ENCODE measurements at places on chromosomes 4 and X.

DNA sequence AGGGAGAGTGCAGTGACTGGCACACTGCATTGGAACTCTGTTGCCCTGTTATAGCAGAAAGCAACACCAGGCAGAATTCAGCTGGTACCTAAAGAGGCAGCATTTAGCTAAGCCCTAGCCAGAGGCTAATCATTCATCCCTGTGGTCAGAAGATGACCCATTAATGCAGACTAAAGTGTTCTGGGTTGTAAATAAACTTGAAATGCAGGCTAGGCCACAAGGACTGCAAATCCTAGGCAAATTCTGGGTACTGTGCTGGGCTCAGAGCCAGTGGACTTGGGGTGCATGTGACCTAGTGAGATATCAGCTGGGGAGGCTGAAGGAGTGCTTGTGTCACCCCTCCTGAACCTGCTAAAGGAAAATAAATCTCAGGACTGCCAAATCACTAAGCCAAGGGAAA, 91.2 kb downstream of the LPAR4 start:
- DNase-seq, result no peak

- DNase-seq, result no peak
These were observed 777.4 kb upstream of the HS3ST1 start for GRCh38 chr4:12206091-12206490.

- no peak for DNase-seq
These were observed 88.8 kb downstream of the DGKK start for GRCh38 chrX:50381729-50382415.

DNA sequence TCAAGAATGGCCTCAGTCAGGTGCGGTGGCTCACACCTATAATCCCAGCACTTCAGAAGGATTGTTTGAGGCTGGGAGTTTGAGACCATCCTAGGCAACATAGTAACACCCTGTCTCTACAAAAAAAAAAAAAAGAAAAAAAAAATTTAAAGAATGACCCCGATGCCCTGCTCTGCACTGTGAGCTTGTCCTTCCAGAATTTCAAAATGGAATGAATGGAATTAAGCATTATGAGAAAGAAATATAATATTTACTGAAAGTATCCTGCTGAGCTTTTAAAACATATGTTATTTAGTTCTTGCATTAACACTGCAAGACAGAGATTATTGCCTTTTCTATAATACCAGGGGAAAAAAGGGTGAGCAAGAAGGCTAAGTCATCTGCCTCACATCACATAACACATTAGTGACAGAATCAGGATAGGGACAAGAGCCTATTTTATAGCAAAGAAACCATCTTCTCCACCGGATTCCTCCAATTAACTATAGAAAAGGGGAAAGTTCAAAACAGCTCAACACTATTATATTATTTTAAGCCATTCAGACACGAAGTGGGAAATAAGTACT, 41.9 kb upstream of the GAB1 start:
- DNase-seq, result no peak

DNA sequence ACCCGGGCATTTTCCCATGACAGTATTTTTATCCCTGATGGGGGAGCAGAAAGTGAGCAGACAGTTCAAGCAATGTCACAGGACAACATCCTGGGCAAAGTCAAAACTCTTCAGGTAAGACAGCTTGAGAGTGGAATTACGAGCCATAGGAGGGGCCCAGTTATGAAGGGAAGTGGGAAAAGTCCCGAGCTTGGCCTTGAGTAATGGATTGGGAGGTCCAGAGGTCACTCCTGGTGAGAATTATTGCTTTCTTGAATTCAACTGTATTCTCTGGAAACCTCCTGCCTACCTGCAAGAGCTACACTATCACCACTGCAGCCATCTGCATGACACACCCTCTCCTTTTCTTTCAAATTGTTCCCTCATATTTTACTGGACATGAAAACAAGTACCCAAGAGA, 89.1 kb downstream of the AASDH start:
- no peak for DNase-seq

GRCh38 chrX:151153667-151154066, 22.7 kb upstream of the GPR50 start:
- DNase-seq, result no peak

DNA sequence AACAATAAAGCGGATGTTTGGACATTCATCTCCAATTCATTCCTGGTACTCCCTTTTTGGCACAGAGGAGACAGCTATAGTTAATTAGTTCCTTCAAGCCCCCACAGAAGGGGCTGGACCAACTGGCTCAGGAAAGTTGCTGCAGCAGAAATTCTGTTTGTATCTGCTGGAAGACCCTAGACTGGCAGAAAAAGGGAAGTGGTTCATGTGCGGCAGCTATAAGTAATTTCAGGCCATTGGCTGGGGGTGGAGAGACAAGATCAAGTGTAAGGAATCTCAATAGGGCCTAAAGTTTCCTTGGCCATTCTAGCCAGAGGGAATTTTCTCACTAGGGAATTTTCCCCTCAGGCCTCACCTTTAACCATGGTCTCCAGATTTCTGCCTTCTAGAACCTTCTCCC, 89.9 kb upstream of the DHX15 start:
- no peak for DNase-seq

GRCh38 chrX:23062359-23062758, 62.6 kb downstream of the DDX53 start:
- DNase-seq, result no peak

DNA sequence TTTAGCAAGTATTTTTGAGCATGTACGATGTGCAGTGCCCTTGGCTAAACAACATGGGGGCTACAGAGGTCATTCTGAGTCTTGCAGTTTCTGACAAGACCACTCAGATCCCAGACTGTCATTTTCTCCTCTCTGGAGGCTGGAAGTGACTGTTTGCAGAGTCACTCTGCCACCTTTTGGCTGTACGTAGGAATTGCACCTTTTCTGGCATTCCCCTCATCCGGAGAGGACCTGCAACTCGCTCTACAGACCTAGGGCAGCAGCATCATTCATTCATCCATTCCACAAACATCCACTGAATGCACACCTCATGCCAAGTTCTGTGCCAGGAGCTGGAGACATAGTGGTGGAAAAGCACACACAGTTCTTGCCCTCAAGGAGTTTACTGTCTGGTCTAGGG, 160.4 kb upstream of the GPR101 start:
- DNase-seq, result peak; percentile 2

DNA sequence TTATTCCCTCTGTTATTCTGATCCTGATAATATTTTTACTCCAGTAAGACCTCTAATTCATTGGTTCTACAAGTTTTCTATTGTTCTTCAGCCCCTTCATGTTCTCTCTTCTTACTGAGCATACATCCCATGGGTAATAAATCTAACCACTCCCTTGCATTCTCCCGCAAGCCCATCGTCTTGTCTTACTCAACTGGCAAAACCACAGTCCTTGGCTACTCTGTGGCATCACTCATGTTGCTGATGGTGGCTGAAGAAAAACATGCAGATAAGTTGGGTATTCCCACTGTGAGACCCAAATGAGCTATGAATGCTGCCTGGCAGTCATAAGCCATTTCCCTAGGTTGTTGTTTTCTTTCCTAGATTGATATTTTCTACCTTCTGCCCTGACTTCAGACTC, 402.2 kb upstream of the AADAT start:
- no peak for DNase-seq

DNA sequence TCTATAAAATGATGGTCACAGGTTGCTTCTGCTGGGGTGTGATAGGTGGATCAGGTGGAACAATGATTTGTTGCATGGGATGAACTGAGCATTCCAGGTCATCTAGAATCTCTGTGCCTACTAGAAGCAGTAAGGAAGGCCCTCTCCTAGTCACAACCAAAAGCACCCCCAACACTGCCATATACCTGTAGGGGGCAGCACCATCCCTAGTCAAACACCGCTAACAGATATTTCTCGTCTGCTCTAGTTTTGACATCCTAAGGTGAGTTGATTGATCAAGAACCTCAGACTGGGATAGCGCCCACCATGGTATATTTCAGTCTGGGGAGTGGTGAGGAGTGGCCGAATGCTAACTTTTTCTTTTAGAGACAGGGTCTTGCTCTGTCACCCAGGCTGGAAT, 160.2 kb downstream of the NHS start:
- DNase-seq, result no peak

- no peak for DNase-seq
These were observed 464.4 kb downstream of the TRIML1 start for GRCh38 chr4:188603646-188604045.

- DNase-seq, result no peak
These were observed 42.5 kb upstream of the ZNF157 start for GRCh38 chrX:47327902-47328301.

DNA sequence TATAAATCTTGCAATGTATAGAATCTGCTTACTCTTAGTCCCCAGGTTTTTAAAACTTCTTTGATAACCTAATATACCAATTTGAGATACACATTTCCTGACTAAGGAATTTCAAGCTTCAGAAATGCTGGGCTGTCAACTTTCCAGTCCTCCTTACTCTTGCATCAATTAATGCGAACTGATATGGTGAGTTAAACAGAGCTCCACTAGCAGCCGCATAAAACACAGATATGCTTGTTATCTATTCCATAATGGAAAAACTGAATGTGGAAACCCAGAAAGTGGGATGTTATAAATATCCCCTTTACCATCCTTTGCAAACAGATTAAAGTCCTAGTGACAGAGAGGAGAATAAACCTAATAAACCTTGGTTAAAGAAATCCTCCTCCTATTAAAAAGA, 1913.7 kb downstream of the STIM2 start:
- DNase-seq, result no peak

DNA sequence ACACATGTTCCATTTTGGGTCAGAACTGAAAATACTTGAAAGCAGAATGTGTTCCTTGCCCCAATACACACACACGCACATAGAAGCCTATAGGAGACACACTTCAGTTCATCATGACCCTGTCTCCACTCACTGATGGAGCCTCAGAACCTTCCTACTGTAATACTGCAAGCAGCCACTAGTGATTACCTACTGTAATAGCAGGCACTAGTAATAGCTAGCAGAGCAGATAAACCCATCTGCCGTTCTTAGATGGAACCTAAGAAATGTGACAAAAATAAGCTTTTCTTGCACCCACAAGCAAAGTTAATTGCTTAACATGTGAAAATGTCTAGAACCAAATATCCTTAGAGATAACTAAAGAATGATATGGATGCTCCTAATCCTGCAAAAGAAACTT, 13.6 kb downstream of the AMTN start:
- no peak for DNase-seq

GRCh38 chr4:96260064-96260682, 420.3 kb downstream of the PDHA2 start:
- no peak for DNase-seq

GRCh38 chr4:175127314-175127713, 209.2 kb downstream of the ADAM29 start:
- no peak for DNase-seq

- DNase-seq, result peak; percentile 75
These were observed 392.5 kb downstream of the BCOR start for GRCh38 chrX:39705290-39705689.

DNA sequence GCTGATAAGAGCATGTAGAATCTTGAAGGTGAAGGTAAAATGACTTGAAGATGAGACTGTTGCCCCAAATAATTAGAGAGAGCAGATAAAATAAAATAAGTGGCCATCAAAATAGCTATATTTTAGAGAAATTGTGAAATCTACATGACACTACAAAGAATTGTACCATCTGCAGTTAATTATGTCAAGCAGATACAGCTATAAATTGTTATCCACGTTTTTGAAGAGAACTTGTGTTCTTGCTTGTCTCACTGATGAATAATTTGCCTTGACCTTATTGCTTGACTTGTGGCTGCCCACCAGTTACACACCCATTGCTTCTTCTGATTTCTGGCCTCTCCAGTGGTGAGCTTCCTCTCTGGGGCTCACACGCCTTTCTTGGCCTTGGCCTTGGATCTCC, 75.8 kb upstream of the TNIP3 start:
- no peak for DNase-seq

- DNase-seq, result no peak
These were observed 28.4 kb upstream of the SULT1E1 start for GRCh38 chr4:69888336-69888735.

DNA sequence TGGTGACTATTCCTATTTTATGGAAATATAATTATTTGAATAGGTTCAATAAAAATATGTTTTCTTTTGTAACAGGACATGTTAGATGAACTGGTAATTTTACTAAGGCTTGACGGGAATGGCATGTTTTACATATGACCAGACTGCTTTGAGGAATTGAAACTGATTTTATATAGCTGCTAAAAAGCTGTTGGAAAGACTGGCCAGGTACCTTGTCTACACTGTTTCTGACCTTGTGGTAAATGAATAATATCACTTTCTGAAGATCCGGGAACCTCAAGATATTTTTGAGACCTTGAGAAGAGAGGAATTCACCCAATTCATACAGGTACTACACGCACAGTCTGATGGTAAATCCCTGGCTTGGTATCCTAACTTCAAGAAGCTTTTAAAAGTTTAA, 42.1 kb upstream of the USP46 start:
- DNase-seq, result no peak

DNA sequence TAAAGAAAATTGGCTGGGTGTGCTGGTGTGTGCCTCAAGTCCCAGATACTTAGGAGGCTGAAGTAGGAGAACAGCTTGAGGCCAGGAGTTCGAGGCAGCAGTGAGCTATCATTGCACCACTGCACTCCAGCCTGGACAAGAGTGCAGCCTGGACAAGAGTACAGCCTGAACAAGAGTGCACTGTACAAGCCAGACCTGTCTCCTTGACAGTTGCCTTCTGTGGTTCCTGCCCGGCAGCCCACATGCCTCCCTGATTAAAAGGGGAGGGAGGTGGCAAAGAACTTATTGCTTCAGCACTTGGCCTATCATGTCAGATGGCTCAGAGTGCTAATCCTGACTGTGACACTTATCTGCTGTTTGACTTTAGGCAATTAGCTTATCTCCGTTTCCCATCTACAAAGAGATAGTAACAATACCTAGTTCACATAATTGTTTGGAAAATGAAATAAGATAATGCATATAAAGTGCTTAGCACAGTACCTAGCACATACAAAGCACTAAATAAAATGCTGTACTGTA, 249.1 kb downstream of the DCLK2 start:
- DNase-seq, result no peak

GRCh38 chr4:183412821-183413220, 31.6 kb upstream of the CDKN2AIP start:
- DNase-seq, result no peak

GRCh38 chr4:92520563-92520962, 216.8 kb downstream of the GRID2 start:
- DNase-seq, result no peak

DNA sequence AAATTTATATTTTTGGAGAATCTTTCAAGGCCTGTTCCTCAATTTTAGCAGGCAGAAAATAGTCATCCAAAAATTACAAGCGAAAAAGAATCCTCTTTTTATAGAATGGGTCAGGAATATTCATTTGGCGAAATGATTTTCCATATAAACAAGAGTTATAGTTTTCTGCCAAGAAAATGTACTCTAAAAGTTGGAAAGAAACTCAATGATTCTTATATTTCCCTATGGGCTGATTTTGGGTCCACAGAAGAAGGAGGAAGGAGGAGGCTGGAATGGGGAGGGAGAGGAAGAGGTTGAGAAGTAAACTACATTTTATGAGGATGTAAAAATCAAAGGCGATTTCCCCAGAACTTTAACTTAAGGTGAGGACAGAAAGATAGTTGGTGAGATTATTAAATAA, 159.3 kb downstream of the DCAF12L1 start:
- DNase-seq, result no peak

All from urothelium cell line (cell line).